ENCODE measurements at places on chromosomes 6 and 20. TPM values are rescaled to one million over a fixed set of nuclear protein-coding genes. Genes with fewer than 3 reads are reported as not detected.

TCF15 gene
- total RNA-seq, result not detected

C6orf52 gene
- total RNA-seq, result 4.4 TPM

TMEM244 gene
- not detected for total RNA-seq

ITCH gene
- 66.5 TPM for total RNA-seq

DNAH8 gene
- total RNA-seq, result 0.02 TPM

LY6G5C gene
- 2.3 TPM for total RNA-seq

WFDC10B gene
- total RNA-seq, result not detected

DNA sequence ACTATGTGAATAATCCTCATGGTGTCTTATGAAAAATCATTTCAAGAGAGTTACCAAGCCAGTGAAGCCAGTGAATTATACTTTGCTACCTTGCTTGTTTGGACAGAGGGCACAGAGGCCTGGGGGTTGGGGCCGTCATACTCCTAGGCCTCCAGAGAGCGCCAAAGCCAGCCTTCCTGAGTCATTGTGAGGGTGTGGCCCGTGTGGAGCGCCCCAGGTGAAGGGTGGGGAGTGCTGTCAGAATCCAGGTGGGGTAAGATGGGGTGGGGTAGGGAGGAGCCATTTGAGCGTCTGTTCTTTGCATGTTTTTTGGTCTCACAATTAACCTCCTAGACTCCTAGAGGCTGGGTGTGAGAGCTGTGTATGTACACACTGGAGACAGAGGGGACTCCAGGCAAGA is 71.1 kb downstream of the PERP start:
- peaks cover 6% of the 10 kb centered on the region for H3K27me3 ChIP-seq
- H3K27ac ChIP-seq, result no peak overlapping the region
- DNase-seq, result no peak
- H3K4me1 ChIP-seq, result no peaks in the 10 kb centered on the region
- H3K4me3 ChIP-seq, result no peak overlapping the region

TULP4 gene
- 20.8 TPM for total RNA-seq

DNA sequence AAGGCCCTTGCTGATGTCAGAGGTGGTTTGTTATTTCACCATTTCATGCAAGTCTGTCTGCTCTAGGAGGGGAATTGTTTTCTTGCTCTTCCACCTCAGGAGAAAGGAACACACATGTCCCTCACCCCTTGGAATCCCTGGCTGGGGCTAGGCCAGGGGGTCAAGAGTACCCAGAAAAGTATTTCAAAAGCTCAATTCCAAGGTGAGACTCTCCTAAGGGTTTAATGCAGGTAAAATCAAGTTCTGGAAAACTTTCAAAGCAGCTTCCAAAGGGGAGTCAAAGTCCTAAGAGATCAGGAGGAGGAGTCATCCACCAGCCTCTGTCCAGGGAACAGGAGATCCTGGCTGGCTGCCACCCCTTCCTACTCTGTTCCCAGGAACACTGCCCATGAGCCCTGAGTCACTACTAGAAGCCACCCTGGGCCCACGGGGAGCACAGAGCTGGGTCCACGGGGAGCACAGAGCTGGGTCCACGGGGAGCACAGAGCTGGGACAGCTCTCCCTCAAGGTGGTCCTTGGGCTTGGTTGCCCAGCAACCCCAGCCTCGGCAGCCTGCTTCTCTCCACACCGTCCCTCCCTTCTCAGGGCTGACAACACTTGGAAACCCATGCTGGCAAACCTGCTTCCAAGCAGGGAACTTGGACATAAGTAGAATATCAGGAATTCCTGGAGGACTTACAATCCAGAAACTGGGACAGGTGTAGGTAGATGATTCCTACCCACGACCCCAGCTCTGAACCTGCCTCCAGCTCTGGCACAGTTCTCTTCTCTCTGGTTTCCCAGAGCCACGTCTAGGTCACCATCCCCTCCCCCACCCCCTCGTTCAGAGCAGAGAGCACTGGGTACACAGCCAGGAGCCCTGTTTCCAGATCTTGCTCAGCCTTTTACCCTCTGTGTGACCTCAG is 35.3 kb upstream of the CDKN1A start:
- H3K4me3 ChIP-seq, result no peak overlapping the region
- no peak overlapping the region for H3K27ac ChIP-seq
- no peaks in the 10 kb centered on the region for H3K27me3 ChIP-seq
- H3K36me3 ChIP-seq, result no peaks in the 10 kb centered on the region
- no peak for DNase-seq

PKIG gene
- total RNA-seq, result 10.3 TPM

DNA sequence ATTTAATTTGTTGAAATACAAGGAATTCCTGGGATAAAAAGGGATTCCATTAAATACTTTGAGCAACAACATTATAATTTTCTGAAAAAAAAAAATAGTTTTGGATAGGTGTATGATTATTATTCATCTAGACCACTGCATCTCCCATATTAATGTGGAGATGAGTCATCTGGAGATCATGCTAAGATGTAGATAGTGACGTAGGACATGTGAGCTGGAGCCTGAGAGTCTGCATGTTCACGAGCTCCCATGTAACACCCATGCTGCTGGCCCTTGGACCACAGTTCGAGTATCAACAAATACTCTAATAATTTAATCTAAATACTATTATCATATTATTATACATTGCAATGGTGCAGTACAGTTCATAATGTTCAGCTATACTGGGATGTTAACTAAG is 91.6 kb downstream of the EPM2A start:
- H3K4me1 ChIP-seq, result no peaks in the 10 kb centered on the region
- H3K4me3 ChIP-seq, result no peak overlapping the region
- H3K36me3 ChIP-seq, result no peaks in the 10 kb centered on the region
- no peaks in the 10 kb centered on the region for H3K27me3 ChIP-seq
- no peak for DNase-seq
- H3K27ac ChIP-seq, result no peak overlapping the region

- H3K27ac ChIP-seq, result no peak overlapping the region
- H3K27me3 ChIP-seq, result no peaks in the 10 kb centered on the region
- no peak overlapping the region for H3K4me3 ChIP-seq
- no peak for DNase-seq
- no peaks in the 10 kb centered on the region for H3K36me3 ChIP-seq
Measured at GRCh38 chr6:93721386-93722048, 302.2 kb upstream of the EPHA7 start.

DNA sequence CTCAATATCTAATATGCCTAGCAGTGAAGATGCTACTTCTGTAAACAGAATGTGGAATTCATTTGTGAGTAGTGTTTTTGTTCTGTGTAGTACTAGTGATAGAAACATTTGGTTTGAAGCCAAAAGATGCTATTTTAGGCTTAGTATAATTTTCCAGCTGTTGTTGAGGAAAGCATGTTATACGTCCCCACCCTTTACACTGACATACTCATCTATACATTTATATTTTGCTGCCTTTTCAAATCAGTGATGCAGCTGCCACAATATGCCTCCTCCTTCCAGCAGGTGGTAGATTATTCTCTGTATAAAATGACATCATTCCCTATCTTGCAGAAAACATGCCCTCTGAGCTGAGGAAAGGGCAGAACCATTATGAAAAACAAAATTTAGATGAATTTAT is 1217.6 kb upstream of the GJE1 start:
- no peak overlapping the region for H3K27ac ChIP-seq
- H3K4me1 ChIP-seq, result no peaks in the 10 kb centered on the region
- no peaks in the 10 kb centered on the region for H3K27me3 ChIP-seq
- no peak for DNase-seq

DNA sequence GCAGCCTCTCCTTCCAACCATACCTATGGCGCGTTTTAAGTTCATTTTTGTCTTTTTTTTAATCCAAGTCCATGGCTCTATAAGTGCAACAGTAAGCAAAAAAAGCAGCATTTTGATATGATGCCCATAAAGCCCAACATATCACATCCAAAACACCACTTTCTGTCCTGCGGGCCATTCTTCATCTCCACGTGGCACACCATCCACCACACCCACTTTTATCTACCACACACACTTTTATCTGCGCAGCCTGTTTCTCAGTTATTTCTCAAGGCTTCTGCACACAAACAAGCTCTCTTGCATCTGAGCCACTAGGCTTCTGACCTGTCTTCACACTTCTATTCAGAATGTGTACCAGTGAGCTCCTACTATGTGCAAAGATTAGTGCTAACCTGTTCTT is 5.3 kb downstream of the GCLC start:
- peaks cover 51% of the 10 kb centered on the region for H3K4me1 ChIP-seq
- H3K27ac ChIP-seq, result no peak overlapping the region
- H3K27me3 ChIP-seq, result no peaks in the 10 kb centered on the region
- H3K36me3 ChIP-seq, result peaks cover 3% of the 10 kb centered on the region
- no peak for DNase-seq

Data from activated T-cell treated with anti-CD3 and anti-CD28 coated beads, Interleukin-2, amount 50 U/mL, for 72 hours (primary cell).